Stimulated activated CD8-positive, alpha-beta memory T cell treated with anti-CD3 and anti-CD28 coated beads, Interleukin-7, amount 100 ng/mL, for 48 hours (primary cell): ENCODE measurements at places on chromosomes 2 and 18.

DNA sequence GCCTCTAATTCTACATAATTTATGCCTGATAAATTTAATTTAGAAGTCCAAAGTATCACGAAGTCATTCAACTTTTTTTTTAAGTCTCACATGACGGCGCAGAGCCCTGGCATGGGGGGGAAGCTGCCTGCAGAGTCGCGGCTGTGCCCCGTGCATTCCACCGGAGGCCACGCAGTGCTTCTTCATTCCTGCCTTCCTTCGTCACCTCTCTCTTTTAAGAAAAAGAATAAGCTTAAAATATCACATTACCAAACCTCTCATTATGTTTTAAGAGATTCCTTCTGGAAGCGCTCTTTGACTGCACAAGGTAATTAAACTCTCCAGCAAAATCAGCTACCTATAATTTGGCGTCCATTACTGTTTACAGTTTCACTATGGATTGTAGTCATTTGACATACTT, 20.3 kb upstream of the KIDINS220 start:
- no peak for DNase-seq

GRCh38 chr18:11066038-11066437, 83.3 kb downstream of the PIEZO2 start:
- DNase-seq, result no peak

DNA sequence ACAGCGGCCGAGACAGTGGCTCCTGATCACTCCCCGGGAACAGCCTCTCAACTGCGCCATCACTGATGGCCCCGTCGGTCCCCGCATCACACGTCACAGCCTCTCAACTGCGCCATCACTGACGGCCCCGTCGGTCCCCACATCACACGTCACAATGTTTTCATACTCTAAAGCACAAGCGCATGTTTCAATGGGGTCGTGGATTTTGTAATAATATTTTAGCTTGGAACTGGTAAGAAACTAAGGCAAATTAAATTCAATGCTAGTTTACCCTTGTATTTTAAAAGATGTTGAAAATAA, 44.2 kb upstream of the CTDP1 start:
- DNase-seq, result no peak

DNA sequence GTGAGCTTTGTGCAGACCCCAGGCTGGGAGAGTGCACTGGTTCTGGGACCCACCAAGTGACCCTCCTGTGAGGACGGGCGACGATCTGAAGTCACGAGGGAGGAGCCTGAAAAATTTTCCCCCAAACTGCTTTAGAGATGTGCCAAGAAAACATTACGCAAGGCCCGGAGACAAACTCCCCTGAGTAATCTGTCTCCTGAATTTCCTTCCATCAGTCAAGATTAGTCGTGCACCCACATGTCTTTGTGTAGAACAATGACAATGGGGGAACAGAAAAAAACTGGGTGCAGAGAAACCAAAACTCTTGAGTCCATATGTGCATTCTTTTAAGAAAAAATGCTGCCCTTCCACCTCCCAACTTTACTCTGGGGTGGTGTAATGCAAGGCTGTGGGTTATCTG, 12.6 kb upstream of the NCK2 start:
- DNase-seq, result no peak
